ENCODE measurements at places on chromosomes 3 and 15.

GRCh38 chr3:118675305-118675704, 359.3 kb downstream of the IGSF11 start:
- no peak for DNase-seq

DNA sequence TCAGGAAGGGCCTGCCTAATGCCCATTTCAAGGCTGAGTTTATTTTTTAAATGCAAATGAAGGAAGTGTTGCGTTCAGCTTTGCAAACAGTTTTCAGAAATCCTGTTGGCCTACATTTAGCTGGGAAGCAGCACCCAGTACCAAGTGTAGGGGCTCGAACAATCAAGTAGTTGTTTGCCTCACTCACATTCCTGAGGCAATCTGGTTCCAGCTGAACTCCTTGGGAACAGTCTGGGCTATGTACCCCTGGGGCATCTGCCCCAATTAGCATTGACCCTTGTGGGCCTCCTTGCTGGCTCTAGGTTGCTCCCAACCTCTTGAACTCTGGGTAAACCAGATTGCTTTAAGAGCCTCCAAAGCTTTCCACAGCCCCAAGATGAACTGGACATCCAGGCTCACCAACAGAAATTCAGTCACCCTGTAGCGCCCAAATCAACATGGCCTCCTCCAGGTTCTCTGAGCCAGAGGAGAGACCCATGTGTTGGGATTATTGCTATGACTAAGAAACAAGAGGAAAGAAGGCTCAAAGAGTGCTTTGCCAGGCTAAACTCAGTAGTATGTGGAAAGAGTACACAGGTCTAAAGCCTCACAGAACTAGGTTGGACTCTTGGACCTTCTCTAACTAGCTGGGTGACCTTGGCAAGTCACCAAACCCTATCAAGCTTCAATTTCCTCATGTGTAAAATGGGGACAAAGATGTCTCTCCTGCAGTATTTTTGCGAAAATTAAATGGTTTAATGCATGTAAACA, 532.7 kb downstream of the SOX2 start:
- DNase-seq, result no peak

- DNase-seq, result no peak
Observed at GRCh38 chr3:126835472-126836219, 131.6 kb downstream of the CHCHD6 start.

DNA sequence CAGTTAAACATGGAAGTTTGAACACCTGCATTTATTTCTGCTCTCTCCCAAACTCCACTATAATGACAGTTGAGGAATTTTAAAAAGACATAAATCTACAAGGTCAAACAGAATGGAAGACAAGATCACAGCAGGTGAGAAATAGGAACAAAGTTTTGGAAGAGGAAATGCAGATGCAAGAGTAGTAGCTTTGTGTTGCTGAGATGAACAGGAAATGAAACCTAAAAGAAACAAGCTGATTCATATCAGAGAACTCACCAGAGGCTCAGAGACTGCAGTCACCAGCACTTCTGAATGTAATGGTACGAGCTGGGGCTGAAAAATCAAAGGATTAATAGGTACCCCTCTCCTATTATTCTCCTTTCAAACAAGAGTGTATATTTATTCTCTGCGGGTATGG, 459.9 kb downstream of the RAP2B start:
- DNase-seq, result peak; percentile 65

DNA sequence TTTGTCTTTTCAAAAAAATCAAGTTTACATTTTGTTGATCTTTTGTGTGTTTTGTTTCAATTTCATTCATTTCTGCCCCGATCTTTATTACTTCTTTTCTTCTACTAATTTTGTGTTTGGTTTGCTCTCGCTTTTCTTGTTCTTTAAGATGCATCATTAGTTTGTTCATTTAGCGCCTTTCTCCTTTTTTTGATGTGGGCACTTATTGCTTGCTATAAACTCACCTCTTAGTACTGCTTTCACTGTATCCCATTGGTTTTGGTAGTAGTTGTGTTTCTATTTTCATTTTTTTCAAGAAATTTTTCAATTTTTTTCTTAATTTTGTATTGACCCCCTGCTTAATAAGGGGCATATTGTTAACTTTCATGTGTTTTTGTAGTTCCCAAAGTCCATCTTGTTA, 34.4 kb downstream of the PRKCI start:
- DNase-seq, result no peak

DNA sequence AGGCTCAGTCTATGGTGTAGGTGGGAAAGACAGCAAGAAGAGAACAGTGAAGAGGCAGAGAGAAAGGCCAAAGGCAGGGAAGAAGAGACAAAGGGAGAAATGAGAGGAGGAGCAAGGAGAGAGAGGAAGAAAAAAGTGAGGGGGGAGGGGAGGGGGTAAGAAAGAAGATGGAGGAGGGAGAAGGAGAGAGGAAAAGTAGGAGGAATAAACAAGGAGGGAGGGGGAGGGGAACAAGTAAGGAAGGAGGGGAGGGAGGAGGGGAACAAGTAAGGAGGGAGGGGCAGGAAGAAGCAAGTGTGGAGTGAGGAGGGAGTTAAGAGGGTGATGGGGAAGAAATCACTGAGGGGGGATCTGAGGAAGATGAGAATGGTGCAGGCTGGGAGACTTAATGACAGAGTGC, 45.5 kb upstream of the FGD5 start:
- no peak for DNase-seq
